ENCODE measurements at places on chromosomes 16 and 17. TPM values are rescaled to one million over a fixed set of nuclear protein-coding genes. Genes with fewer than 3 reads are reported as not detected.

DNA sequence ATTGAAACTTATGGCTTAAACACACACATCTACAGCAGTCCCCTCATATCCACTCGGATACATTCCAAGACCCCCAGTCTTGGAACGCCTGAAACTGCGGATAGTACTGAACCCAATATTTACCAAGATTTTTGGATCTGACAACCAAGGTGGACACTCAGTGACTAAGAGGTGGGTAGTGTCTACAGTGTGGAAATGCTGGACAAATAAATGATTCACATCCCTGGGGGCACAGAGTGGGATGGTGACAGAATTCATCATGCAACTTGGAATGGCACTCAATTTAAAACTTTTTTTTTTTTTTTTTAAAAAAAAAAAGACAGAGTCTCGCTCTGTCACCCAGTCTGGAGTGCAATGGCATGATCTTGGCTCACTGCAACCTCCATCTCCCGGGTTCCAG lies 54.2 kb upstream of the TRAP1 start:
- H3K27ac ChIP-seq: no peak overlapping the region
- DNase-seq: no peak
- H3K36me3 ChIP-seq: peaks cover 36% of the 10 kb centered on the region
- no peaks in the 10 kb centered on the region for H3K4me1 ChIP-seq
- H3K27me3 ChIP-seq: no peaks in the 10 kb centered on the region

DNA sequence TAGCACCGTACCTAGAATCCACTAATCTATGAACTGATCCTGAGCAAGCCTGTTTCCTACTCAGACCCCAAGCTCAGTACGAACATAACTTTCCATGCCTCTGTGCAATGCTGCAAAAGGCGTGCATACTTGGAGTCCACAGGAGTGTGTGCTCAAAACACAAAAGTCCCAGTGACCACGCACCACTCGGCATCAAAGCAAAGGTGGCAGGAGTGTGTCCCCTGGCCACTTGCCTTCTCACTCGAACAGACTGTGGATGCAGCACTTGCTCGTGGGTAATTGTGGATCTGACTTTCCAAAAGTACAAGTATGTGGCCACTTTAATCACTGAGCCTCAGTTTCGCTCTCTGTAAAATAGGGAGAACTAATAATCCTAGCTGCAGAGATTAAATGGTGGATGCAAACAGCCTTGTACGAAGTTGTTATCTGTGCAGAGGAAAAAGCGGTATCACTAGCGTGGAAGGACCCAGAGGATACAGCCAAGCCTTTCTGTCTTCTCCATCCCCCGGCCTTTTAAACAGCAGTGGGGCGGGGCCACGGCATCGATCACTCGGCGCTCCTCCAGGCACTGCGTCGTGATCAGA lies 311 bp upstream of the KDM8 start:
- H3K4me1 ChIP-seq: peaks cover 53% of the 10 kb centered on the region
- DNase-seq: peak; percentile 95
- no peaks in the 10 kb centered on the region for H3K27me3 ChIP-seq
- H3K4me3 ChIP-seq: peak overlapping the region; percentile 95

- peaks cover 2% of the 10 kb centered on the region for H3K27me3 ChIP-seq
- peaks cover 6% of the 10 kb centered on the region for H3K4me1 ChIP-seq
- H3K4me3 ChIP-seq: no peak overlapping the region
- peak; percentile 42 for DNase-seq
These were observed 79.8 kb downstream of the JPH3 start for GRCh38 chr16:87681981-87682570.

- no peak overlapping the region for H3K4me3 ChIP-seq
- DNase-seq: no peak
- no peaks in the 10 kb centered on the region for H3K27me3 ChIP-seq
These were observed 50.4 kb upstream of the ERN1 start for GRCh38 chr17:64180089-64181073.

DNA sequence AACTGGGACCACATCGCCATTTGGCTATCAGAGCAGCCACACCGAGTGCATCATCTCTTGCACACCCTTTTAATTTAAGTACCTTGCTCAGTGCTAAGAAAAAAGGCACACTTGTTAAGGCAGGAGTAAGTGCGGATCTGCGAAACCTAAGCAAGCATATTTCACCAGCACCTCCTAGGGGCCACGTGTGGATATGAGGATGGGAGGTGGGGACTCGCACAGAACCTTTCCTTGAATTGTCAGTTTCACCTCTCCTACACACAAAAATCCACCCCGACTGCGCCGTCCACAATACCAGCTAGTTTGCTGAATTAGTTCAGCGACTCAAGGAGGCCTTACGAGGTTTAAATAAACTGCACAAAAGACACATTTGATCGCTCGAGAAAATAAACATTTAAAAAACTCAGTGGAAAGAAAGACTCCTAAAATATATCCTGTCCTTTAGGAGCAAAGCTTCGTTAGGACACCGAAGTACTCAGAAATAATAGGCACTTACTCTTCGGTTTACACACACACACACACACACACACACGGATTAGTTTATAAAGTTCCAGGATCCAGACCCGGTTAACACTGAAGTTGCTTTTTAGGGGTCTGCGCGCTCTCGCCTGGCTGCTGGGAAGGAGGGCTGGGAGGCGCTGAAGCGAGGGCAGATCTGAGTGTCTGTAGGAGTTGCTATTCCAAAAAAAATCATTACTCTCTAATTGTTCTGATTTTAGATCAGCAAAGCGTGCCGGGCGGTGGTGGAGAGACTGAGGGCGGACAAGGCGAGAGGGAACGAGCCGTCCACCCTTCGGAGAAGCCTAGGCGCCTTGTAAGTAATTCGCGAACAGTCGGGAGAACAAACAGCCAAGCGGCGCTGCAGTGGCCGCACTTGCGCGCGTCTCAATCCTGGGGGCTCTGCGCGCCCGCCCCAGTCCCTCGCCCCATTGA lies 1.0 kb upstream of the KCNJ2 start:
- no peak overlapping the region for H3K27ac ChIP-seq
- no peaks in the 10 kb centered on the region for H3K36me3 ChIP-seq
- peak overlapping the region; percentile 28 for H3K4me3 ChIP-seq
- H3K27me3 ChIP-seq: peaks cover 59% of the 10 kb centered on the region
- DNase-seq: peak; percentile 39

- no peaks in the 10 kb centered on the region for H3K36me3 ChIP-seq
- no peaks in the 10 kb centered on the region for H3K27me3 ChIP-seq
- no peak overlapping the region for H3K27ac ChIP-seq
- no peaks in the 10 kb centered on the region for H3K4me1 ChIP-seq
- no peak for DNase-seq
- no peak overlapping the region for H3K4me3 ChIP-seq
These were observed 1431.3 kb upstream of the CDH8 start for GRCh38 chr16:63467513-63467912.

- H3K4me3 ChIP-seq: no peak overlapping the region
- peaks cover 15% of the 10 kb centered on the region for H3K27me3 ChIP-seq
- H3K27ac ChIP-seq: no peak overlapping the region
- DNase-seq: no peak
- H3K36me3 ChIP-seq: no peaks in the 10 kb centered on the region
- H3K4me1 ChIP-seq: no peaks in the 10 kb centered on the region
These were observed 60.9 kb downstream of the CLEC19A start for GRCh38 chr16:19346335-19346922.

- peak; percentile 35 for DNase-seq
- H3K4me3 ChIP-seq: peak overlapping the region; percentile 93
- H3K4me1 ChIP-seq: peaks cover 53% of the 10 kb centered on the region
- H3K36me3 ChIP-seq: peaks cover 6% of the 10 kb centered on the region
- peak overlapping the region; percentile 90 for H3K27ac ChIP-seq
These were observed 722 bp downstream of the CDC27 start for GRCh38 chr17:47188271-47188875.

GRCh38 chr17:48463526-48463925 lies 33.5 kb upstream of the SKAP1 start:
- H3K27ac ChIP-seq: no peak overlapping the region
- no peaks in the 10 kb centered on the region for H3K27me3 ChIP-seq
- DNase-seq: no peak
- no peaks in the 10 kb centered on the region for H3K36me3 ChIP-seq
- H3K4me1 ChIP-seq: peaks cover 13% of the 10 kb centered on the region

- H3K36me3 ChIP-seq: peaks cover 20% of the 10 kb centered on the region
- no peak for DNase-seq
These were observed 14.0 kb downstream of the GDE1 start for GRCh38 chr16:19507867-19508266.

GRCh38 chr16:78098595-78099270 lies 721 bp upstream of the WWOX start:
- peaks cover 38% of the 10 kb centered on the region for H3K4me1 ChIP-seq
- H3K27ac ChIP-seq: peak overlapping the region; percentile 91
- peak; percentile 12 for DNase-seq
- peak overlapping the region; percentile 86 for H3K4me3 ChIP-seq
- H3K27me3 ChIP-seq: peaks cover 6% of the 10 kb centered on the region

DNA sequence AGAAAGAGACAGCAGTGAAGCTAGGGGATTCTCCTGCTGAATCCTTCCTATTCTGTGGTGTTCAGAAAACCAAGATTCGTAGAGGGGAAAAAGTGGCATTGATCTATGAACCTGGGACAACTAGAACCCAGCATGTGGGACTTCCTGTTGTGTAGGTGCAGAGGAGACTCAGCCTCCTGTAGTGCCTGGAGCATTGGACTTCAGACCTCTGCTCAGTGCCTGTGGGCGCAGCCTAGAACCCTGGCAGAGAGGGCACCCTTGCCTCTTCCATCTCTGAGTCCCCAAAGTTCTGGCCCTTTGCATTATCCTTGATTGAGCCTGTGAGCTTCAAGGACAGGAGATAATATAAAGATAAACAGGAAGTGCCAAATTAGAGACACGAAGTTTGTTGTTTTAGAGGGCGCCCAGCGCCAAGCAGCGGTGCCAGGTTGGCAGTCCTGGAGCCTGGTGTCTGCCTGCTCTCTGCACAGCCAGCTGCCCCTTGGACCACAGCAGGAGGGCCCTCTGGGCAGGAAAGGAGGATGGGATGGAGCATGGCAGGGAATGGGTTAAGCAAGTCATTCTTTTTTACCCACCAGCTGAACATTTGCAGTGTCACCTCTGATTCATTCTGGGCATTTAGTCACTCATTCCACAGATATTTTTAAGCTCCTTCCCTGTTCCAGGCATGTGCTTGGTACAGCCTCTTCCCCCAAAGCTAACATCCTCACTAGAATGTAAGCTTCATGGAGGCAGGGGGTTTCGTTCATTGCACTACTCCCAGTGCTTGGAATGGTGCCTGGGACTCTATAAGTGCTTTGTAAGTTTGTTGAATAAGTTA lies 11.9 kb upstream of the SP6 start:
- H3K27me3 ChIP-seq: peaks cover 4% of the 10 kb centered on the region
- H3K4me1 ChIP-seq: peaks cover 25% of the 10 kb centered on the region
- no peak for DNase-seq
- no peak overlapping the region for H3K27ac ChIP-seq
- no peak overlapping the region for H3K4me3 ChIP-seq

DNA sequence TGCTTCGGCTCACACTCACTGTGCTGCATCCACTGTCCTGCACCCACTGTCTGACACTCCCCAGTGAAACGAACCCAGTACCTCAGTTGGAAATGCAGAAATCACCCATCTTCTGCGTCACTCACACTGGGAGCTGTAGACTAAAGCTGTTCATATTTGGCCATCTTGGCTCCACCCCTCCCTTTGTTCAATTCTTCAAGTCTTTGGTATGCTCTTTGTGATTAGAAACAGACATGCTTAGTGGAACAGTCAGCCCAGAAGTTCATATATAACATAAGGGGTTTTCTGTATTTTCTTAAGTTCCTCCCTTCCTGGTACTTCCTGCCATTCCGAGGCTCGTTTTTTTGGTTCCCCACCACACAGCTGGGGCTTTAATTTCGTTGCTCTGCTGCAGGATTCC lies 398.5 kb upstream of the DYNLRB2 start:
- no peak overlapping the region for H3K27ac ChIP-seq
- no peaks in the 10 kb centered on the region for H3K4me1 ChIP-seq
- H3K4me3 ChIP-seq: no peak overlapping the region
- DNase-seq: no peak
- peaks cover 10% of the 10 kb centered on the region for H3K27me3 ChIP-seq
- H3K36me3 ChIP-seq: no peaks in the 10 kb centered on the region

- DNase-seq: no peak
- H3K27ac ChIP-seq: no peak overlapping the region
- H3K4me3 ChIP-seq: peak overlapping the region; percentile 91
- H3K4me1 ChIP-seq: peaks cover 15% of the 10 kb centered on the region
- peaks cover 3% of the 10 kb centered on the region for H3K36me3 ChIP-seq
- no peaks in the 10 kb centered on the region for H3K27me3 ChIP-seq
These were observed 497 bp upstream of the SLC38A7 start for GRCh38 chr16:58685084-58685449.

DNA sequence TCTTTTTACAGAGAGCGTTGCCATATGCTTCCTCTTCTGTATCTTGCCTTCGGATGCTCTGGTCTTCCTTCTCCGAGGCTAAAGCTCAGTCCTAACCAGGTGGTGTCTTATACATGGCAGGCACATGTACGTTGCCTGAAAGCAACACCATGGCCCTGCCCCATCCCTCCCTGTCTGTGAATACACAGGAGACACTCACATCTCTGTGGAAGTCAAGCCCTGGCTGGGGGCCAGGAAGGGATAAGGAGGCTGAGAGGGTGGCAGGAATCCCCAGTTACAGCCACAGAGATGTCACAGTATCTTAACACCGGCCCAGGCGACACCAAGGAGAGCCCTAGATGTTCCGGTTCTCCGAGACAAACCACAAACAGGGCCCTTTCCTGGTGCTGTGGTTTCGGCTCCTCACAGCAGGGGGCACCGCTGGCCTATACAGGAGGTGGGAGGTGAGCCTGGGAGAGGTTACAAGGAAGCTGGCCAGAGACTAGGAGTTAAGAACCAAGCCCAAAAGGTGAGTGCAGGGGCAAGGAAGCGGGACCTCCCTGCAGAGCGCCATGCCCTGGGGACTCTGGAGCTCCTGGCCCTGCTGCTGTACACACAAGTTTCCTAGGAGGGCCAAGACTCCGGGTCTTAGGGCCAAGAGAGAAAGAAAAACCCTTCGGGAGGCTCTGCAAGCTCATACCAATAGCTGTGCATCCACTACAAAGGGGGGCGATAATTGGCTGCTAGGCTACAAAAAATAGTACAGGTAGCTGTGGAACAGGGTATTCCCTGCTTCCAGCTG lies 41.7 kb downstream of the SRL start:
- peaks cover 3% of the 10 kb centered on the region for H3K27me3 ChIP-seq
- peaks cover 6% of the 10 kb centered on the region for H3K4me1 ChIP-seq
- no peak overlapping the region for H3K27ac ChIP-seq
- no peaks in the 10 kb centered on the region for H3K36me3 ChIP-seq

GRCh38 chr16:4467916-4468315 lies 6.5 kb downstream of the NMRAL1 start:
- H3K27ac ChIP-seq: no peak overlapping the region
- no peak for DNase-seq
- H3K27me3 ChIP-seq: no peaks in the 10 kb centered on the region
- peaks cover 27% of the 10 kb centered on the region for H3K4me1 ChIP-seq
- H3K4me3 ChIP-seq: no peak overlapping the region

DNA sequence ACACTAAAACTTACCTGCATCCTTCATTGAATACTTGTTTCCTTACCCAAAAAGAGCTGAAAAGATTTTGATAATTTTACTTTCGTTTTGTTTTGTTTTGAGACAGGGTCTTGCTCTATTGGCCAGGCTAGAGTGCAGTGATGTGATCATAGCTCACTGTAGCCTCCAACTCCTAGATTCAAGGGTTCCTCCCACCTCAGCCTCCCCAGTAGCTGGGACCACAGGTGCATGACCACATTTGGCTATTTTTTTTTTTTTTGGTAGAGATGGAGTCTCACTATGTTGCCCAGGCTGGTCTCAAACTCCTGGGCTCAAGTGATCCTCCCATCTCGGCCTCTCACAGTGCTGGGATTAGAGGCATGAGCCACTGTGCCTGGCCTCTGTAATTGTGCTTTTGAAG lies 10.0 kb upstream of the TCAP start:
- no peak for DNase-seq
- peaks cover 5% of the 10 kb centered on the region for H3K4me1 ChIP-seq
- no peak overlapping the region for H3K27ac ChIP-seq

Gene OTOA
- total RNA-seq: not detected

Gene FOXO3B
- 2.5 TPM for total RNA-seq

Gene ACE
- 2.6 TPM for total RNA-seq

Gene ENKD1
- total RNA-seq: 10.1 TPM
